PC-3 (cell line): ENCODE measurements at places on chromosomes 2 and 18.

- no peak for DNase-seq
These were observed 40.6 kb upstream of the ZC3H15 start for GRCh38 chr2:186445506-186445905.

DNA sequence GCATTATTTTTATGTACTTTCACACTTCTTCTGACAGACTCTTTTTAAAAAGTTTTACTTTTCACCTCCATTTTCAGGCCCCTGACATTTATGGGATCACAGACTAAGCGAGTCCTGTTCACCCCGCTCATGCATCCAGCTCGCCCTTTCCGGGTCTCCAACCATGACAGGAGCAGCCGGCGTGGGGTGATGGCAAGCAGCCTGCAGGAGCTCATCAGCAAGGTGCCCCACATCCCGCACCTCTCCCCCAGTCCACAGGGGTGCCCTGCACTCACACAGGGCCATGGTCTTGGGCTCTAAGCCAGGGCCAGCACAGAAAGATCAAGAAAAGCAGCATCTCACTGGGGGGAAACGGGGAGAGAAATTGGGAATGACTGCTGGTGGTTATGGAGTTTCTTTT lies 8.6 kb downstream of the CIDEA start:
- DNase-seq, result no peak

GRCh38 chr2:28286678-28287077 lies 106.0 kb upstream of the FOSL2 start:
- no peak for DNase-seq

GRCh38 chr2:150011161-150011730 lies 423.7 kb upstream of the MMADHC start:
- no peak for DNase-seq

- peak; percentile 29 for DNase-seq
These were observed 15.6 kb downstream of the ZNF142 start for GRCh38 chr2:218643751-218644310.

- DNase-seq, result peak; percentile 31
These were observed 725 bp downstream of the SLC66A2 start for GRCh38 chr18:79950515-79951341.

DNA sequence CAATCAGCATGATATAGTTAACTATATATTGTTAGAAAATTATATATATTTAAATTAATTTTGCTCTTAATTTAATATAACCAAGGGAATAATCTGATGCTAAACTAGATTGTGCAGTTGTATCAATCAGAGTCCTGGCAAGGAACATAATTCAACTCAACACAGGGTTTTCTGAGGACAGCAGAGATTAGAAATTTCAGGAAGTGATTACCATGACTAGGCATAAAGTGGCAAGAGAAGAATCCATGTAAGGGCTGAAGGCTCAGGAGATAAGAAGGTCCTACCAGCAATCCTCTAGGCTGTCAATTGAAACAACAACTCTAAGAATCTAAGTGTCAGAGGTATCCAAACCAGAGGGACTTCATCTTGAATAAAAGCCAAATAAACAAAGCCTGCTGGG lies 807.8 kb downstream of the DSC3 start:
- DNase-seq, result no peak
